KBM-7 (cell line): ENCODE measurements at places on chromosomes 11 and 22.

GRCh38 chr22:40285513-40285912 is 60.8 kb upstream of the ADSL start:
- no peak for DNase-seq

- DNase-seq, result no peak
Observed at GRCh38 chr11:82869657-82870056, 30.6 kb downstream of the PRCP start.

- no peak for DNase-seq
Observed at GRCh38 chr11:86575208-86575855, 97.1 kb downstream of the ME3 start.

GRCh38 chr11:73784080-73784634 is 3.5 kb upstream of the MRPL48 start:
- no peak for DNase-seq

DNA sequence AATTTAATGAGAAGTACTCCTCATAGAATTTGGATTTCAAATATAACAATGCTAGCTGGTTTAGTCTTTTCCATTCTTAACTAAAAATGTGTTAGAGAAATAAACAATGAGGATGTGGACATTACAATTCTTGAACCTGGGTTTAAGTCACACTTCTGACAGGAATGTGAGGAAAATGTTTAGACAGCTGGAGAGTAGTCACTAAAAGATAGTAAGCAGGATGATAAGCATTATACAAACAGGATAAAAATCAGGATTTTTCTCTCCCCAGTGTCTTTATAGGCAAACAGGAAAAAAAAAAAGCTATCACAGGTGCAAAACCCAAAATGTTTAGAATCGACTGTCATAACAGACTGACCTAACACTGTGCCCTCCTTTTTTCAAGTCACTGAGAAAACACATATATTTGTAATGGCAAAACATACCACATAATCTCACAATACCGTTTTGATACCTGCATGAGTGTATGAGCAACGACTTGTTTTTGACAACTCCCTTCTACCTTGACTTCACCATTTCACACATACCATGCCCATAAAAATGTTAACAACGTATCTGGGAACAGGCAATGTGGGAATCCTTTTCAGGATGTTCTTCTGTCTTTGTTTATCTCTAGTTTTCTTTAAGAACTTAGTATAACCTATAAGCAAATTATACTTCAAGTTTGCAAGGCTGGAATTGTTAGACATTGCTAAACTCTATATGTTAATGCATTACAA is 242.0 kb downstream of the SBF2 start:
- no peak for DNase-seq
